ENCODE measurements at places on chromosomes 11 and 22.

DNA sequence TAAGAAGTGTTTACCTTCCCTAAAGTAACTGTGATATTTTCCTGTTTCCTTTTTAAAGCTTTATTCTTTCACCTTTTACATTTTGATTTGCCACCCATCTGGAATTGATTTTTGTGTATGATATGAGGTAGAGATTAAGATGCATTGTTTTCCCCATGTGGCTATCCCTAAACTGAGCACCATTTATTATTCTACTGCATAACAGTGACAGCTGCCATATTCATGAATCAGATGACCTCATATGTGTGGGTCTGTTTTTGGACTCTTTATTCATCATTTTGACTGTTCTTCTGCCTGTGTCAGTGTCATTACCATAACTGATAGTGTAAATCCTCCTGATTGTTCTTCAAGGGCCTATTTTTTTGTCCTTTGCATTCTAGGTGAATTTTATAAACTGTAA, 50.8 kb downstream of the HIPK3 start:
- no peaks in the 10 kb centered on the region for H3K27me3 ChIP-seq
- no peak overlapping the region for H3K27ac ChIP-seq
- no peak for DNase-seq
- no peaks in the 10 kb centered on the region for H3K4me1 ChIP-seq

GRCh38 chr11:66860449-66860831, 3.6 kb downstream of the LRFN4 start:
- H3K27ac ChIP-seq: no peak overlapping the region
- peaks cover 5% of the 10 kb centered on the region for H3K4me1 ChIP-seq
- DNase-seq: no peak
- H3K36me3 ChIP-seq: no peaks in the 10 kb centered on the region
- H3K4me3 ChIP-seq: no peak overlapping the region

DNA sequence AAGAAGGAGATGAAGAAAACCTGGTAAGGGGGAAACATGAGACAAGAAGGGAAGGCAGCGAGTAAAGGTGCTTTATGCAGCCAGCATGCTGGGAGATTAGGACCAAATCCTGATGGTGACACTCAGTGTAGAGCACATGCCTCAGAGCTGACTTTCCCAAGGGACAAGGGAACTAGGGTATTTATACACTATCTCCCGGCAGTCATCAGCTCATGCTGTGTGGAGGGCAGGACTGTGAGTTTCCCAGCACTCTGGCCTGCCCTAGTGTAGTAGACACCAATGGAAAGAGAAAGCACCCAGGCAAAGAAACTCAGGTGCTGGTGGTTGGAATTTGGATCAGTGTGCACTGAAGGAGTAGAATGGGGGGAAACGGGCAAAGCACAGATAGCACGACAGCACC, 128.3 kb upstream of the CSNK2A3 start:
- no peak for DNase-seq
- no peak overlapping the region for H3K4me3 ChIP-seq
- no peaks in the 10 kb centered on the region for H3K27me3 ChIP-seq
- no peak overlapping the region for H3K27ac ChIP-seq
- no peaks in the 10 kb centered on the region for H3K36me3 ChIP-seq
- H3K4me1 ChIP-seq: no peaks in the 10 kb centered on the region

GRCh38 chr22:44351685-44352377, 39.1 kb upstream of the SHISAL1 start:
- DNase-seq: no peak
- no peaks in the 10 kb centered on the region for H3K36me3 ChIP-seq
- H3K27ac ChIP-seq: no peak overlapping the region
- H3K4me1 ChIP-seq: no peaks in the 10 kb centered on the region
- H3K4me3 ChIP-seq: no peak overlapping the region

Data from Peyer's patch (tissue), 4 donors.